ENCODE measurements at places on chromosomes 2 and 18.

GRCh38 chr2:61759005-61759404, 94.9 kb downstream of the FAM161A start:
- no peak for DNase-seq

- DNase-seq: peak; percentile 48
Measured at GRCh38 chr2:18479947-18480369, 80.5 kb downstream of the RDH14 start.

- DNase-seq: peak; percentile 25
Measured at GRCh38 chr2:75142081-75142480, 57.2 kb downstream of the TACR1 start.

GRCh38 chr2:239152239-239152915, 248.4 kb downstream of the HDAC4 start:
- DNase-seq: no peak

DNA sequence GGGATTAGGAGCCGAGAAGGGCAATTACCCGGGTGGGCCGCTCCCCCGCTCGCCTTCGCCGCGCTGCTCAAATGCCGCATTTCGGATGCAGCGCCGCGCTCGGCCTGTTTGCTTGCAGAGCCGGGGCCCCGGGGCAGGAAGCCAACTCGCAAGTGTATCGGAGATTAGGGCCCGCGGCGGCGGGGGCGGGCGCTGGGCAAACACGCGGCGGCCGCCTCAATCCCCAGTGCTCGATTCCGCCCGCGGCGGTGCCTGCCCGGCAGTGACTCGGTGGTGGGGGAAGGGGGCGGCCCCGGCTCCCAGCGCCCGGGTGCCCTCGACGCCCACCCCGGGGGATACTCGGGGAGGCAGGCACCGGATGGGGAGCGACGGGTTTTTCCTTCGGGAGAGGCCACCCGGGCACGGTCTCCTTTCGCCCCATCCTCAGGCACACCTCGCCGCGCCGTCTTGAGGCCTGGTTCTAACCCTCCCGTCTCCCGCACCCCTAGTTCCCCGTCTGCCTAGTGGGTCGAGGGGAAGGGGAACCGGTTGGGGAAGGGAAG, 26.6 kb upstream of the NOTO start:
- no peak for DNase-seq

DNA sequence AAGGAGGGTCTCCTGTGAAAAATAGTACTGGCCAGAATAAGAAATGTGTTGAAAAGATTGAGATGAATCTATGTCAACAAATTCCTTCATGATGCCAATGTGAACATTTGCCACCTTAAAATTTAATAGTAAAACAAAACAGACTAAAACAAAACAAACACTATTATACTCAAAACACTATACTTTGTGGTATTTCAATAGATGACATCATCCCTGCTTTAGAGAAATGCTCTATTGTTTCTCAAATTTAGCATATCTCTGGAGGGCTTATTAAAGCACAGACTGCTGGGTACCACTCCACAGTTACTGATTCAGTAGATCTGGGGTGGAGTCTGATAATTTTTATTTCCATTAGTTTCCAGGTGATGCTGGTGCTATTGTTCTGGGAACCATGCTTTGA, 579.4 kb upstream of the FAM98A start:
- no peak for DNase-seq

DNA sequence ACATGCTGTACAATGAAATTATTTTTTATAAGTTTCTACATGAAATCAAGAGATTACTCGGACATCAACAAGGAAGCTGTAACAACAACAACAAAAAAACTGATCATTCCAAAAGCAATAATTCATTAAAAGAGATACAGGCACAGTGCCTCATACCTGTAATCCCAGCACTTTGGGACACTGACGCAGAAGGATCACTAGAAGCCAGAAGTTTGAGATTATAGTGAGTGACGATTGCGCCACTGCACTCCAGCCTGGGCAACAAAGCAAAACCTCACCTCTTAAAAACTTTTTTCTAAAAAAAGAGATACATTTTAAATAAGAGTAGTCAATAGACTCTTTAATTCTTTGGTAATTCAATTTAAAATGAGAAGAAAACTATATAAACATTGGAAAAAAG, 364.3 kb downstream of the TNS1 start:
- no peak for DNase-seq

DNA sequence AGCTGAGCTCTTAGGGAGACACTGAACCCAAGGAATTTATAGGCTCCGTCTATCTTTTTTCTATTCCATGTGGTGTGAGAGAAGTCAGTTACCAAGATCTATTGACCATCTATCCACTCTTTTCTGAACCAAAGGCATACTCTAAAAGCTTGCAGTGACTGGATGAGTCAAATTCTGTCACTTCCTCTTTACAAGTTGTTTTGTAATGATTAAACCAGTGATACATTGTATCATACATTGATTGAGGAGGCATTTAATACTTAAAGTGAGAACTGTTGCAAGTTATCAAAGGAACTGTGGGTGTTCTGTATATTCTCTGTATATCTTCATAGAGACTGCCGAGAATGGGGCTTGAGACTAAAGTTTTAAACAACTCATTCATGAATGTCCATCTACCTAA, 188.8 kb downstream of the CAMKMT start:
- no peak for DNase-seq

- DNase-seq: no peak
Measured at GRCh38 chr2:158688721-158689120, 106.4 kb upstream of the DAPL1 start.

DNA sequence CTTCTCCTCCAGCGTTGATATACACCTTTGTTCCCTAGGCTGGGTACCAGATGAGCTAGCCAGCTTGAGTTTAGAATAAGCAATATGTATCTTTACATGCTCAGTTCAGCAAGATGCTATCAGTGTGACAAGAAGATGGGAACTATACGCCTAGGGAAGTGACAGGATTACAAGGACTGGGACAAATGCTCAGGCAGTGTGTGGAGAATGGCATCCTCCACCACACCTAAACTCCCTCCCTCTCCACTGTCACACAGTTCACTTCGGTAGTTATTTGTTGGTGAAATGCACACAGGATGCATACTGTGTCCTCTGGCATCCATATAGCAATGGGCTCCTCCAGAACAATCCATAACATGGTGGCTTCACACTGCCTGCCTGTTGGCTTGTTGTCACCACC, 7.7 kb downstream of the STAT1 start:
- no peak for DNase-seq

DNA sequence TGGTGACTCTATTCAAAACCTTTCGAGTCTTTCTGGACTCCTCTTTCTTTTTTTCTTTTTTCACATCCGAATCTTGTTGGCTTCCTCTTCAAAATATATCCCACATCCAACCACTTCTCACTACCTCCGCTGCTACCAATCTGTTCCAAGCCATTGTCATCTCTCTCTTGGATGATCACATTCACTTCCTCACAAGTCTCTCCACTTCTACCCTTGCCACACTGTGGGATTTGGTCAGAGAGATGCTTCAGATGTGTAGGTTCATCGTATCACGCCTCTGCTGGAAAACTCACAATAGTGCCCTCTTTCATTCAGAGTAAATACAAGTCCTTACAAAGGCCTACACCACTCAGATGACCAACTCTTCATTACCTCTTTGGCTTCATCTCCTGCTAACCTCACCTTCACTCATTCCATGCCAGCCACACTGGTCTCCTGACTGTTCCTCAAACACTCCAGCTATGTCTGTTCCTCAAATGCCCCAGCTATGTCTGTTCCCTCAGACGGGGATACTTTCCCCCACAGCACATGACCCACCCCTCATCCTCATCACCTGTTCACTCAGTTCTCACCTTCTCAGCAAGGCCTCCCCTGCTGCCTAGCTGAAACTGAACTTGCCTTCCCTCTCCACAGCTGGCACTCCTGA, 67.2 kb upstream of the PELI1 start:
- no peak for DNase-seq

DNA sequence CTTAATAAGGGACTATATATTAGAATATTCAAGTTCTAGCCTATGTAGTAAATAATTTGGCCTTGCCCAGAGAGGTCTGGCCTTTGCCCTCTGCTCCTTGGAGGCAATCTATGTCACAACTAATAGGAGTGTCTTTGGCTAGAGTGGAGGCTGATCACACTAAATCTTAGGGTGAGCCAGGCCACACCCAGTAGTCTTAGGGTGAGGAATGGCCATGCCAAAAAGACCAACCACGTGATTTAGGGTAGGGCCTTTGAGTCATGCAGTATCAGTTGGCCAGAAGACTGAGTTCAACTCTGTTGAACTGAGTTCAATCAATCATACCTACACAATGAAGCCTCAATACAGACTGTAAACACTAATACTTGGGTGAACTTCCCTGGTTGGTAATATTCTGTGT, 26.0 kb upstream of the FLACC1 start:
- DNase-seq: no peak

- DNase-seq: no peak
Measured at GRCh38 chr2:223647258-223647952, 45.2 kb upstream of the SCG2 start.

GRCh38 chr2:164657129-164657528, 35.8 kb upstream of the GRB14 start:
- DNase-seq: no peak

GRCh38 chr2:172965433-172966212, 110.0 kb upstream of the MAP3K20 start:
- no peak for DNase-seq

DNA sequence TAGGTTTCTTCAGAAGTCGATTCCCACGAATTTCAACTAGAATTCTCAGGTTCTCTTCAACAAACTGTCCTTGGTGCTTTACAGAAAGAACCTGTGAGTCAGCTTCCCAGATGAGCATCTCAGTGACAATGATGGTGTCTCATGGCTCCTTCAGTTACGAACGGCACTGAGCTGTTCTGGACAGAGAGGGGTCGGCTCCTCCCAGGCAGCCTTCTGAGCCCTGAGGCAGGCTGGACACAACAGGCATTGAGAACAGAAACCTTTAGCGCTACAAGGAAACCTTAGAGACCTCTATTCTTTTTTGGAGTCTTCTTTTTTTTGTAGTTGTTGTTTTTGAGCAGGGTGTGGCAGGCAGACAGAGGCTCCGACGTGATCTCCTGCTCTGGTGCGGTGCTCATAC, 35.1 kb upstream of the ALKAL2 start:
- no peak for DNase-seq

DNA sequence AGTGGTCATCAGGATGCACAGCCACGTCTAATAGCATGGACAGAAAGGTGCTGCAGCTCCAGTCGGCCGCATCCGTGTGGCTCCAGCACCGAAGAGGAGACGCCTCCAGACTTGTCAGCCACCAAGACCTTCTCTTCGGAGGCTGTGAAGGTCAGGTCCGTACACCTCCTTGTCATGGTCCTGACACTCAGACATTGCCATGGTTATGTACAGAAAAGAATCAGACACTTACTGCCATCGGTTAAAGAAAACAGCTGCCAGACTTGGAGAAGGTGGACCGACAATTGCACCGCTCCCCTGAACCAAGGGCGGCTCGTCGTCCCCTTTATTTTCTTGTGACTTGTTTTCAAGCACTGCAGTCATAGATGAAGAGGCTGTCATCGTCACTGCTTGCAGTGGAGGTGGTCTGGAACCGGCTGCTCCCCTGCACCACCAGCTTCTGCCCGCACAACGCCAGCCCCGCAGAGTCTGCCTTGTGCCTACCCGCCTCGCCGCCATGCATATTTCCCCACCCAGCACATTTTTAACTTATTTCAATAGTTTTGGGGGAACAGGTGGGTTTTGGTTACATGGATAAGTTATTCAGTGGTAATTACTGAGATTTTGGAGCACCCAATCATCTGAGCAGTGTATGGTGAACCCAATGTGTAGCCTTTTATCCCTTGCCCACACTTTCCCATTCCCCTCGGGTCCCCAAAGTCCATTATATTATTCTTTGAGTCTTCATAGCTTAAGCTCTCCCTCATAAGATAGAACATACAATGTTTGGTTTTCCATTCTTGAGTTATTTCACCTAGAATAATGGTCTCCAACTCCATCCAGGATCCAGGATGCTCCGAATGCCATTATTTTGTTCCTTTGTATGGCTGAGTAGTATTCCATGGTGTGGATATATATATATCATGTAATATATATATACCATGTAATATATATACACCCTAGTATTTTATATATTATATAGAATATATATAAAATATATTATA, 18.1 kb downstream of the FBXO48 start:
- no peak for DNase-seq

- DNase-seq: no peak
Measured at GRCh38 chr2:99618579-99619097, 128.8 kb upstream of the REV1 start.

- no peak for DNase-seq
Measured at GRCh38 chr2:5140347-5140746, 551.8 kb upstream of the SOX11 start.

GRCh38 chr2:100178085-100178788, 35.8 kb upstream of the AFF3 start:
- DNase-seq: no peak

- DNase-seq: no peak
Measured at GRCh38 chr2:19810148-19810547, 91.6 kb downstream of the TTC32 start.

- no peak for DNase-seq
Measured at GRCh38 chr2:126990605-126991532, 92.2 kb downstream of the TEX51 start.

GRCh38 chr2:27316655-27317412, 6.1 kb downstream of the MPV17 start:
- DNase-seq: no peak

GRCh38 chr2:62217421-62217820, 21.5 kb downstream of the B3GNT2 start:
- DNase-seq: no peak

DNA sequence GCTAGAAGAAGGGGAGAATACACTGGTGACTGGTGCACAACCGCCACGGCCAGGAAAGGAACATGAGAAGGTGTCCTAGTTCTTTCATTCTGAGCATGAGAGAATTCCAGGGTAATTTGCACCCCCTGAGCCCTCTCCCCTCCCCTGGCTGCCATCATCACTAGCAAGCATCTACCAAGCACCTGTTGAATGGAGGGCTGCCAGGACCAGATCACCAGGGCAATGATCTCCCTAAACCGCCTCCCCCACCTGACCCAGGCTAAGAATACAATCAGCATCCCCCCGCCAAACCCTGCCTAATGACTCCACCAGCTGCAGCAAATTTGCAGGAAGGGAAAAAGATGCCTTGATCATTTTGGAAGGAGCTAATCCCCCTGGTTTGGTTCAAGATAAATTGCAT, 100.2 kb downstream of the STPG4 start:
- no peak for DNase-seq

GRCh38 chr2:240240781-240241180, 100.3 kb upstream of the OTOS start:
- DNase-seq: no peak

DNA sequence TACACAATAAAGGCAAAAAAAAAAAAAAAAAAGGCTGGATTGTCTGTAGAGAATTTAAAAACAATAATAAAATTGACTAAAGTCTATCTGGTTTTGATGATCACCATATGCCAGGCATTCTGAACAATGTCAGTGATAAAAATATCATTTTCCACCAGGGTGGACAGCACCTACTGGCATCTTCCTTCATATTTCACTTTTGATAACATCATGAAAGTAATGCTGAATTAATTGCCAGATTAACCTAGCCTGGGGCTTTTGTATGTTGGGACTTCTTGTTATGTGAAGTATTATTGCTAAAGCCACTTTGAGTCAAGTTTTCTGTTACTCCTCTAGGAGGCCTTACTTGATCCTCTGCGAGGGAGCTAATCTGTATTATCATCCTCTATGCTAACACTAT, 73.8 kb upstream of the FAM98A start:
- DNase-seq: no peak
